ENCODE measurements at places on chromosomes 5 and 9.
A peak's percentile ranks its signal among the peaks of the same experiment; 100 is the strongest.

DNA sequence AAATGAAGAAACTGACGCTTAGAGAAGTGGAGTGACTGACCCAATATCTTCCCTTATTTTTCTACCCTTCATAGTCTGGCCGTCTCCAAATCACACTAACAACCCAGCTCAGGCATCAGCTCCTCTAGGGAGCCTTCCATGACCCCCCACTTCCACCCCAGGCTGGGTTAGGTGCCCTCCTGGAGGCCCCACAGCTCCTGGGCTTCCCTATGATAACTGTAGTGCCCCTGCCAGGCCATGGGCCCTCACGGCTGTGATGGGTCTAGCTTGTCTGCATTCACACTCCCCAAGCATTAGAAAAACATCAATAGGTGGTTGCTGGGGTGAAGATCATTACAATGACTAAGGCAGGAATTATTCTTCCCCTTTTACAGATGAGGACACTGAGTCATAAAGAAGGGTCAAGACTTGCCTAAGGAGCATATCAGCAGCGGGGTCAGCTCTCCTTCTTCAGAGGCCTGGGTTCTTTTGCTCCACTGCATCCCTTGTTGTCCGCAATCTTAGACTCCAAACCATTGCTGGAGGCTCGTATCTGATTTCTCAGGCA is 7.3 kb downstream of the CORO2A start:
- no peak for DNase-seq

- no peak for DNase-seq
Measured at GRCh38 chr5:144779368-144779767, 608.7 kb downstream of the KCTD16 start.

- no peak for DNase-seq
Measured at GRCh38 chr9:124355039-124355940, 60.0 kb downstream of the PSMB7 start.

GRCh38 chr5:158599157-158599556 is 500.6 kb downstream of the EBF1 start:
- DNase-seq = no peak

DNA sequence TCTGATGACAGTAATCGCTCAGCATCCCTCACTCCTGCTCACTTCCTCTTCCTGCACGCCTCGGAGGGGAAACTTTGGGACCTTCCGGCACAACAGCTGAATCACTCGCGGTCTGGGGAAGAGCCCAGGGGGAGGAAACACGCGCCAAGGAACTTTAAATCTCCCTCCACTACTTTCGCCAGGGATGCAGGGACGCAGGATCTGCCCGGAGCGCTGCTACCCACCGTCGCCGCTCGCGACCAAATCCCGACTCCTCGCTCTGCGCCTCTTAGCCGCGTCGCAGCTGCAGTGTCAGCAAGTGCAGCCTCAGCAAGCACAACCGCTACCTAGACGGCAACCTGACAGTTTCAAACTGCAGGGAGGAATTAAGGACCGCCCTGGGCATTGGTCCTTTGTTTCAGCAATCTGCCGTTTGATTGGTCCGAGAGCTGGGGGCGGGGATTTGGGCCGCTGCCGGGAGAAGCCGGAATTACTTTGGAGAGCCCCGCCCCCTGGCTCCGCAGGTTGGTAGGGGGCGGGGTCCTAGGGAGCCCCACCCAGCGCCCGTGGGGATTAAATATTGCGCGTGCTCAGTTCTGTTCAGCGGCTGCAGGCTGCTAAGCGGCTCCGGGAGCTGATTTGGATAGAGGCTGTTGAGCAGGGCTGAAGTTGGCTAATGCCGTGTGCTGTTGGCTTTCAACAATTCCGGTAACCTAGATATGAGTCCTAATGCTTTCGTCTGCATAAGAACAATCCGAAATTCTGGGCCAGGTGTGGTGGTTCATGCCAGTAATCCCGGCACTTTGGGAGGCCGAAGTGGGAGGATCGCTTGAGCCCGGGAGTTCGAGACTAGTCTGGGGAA is at the start of gene POC5:
Gene POC5, minus strand, starts transcription at position 356 of the 841 bp plus-strand sequence. CDS start 4,500 bp downstream, outside the sequence.
- DNase-seq = peak; percentile 94

DNA sequence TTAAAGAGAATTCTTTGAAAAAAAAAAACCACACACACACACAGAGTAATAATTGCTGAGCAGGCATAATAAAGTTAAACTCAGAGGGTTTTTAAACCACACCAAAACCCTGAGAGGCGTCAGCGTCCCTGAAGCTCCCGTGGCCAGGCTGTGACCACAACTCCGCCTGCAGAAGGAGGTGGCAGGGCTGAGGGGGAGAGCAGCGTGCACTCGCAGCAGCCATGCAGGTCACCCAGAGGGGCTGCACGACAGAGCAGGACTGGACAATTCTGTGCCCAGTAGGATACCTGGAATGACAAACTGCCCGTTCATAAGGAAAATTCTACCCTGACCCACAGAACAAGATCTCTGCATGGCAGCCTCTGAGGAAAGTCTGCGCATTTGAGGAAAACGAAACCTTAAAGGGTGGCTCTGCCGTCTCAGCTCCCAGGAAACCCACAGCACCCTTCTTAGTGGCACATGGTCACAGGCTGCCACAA is 44.0 kb downstream of the ROR2 start:
- peak; percentile 21 for DNase-seq

DNA sequence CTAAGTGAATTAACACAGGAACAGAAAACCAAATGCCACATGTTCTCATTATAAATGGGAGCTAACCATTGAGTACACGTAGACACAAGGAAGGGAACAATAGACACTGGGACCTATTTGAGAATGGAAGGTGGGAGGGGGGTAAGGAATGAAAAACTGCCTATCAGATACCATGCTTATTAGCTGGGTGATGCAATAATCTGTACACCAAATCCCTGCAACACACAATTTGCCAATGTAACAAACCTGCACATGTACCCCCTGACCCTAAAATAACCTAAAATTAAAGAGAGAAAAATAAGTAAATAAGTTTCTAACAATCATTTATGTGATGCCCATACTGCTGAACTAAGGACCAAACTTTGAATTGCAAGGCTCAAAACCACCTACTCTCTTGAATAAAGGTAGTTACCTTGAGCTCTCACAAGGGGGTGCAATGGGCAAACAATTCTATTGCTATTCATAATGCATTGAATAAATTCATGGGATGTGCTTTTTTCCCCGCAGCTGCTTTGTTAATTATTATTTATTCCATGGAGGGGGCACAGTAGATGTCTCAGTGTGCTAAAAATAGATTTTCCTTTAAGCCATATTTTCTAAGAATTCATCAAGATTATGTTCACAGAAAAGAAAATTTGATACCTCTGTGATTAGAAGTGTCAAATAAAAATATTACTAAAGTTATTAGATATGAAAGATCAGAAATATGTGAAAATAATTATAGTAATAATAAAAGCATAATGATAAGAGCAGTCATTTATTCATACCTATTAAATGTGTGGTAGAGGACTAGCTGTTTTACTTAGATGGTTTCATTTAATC is 76.2 kb upstream of the PTPN3 start:
- DNase-seq = no peak

GRCh38 chr5:123036391-123037103 is at the start of gene PPIC:
Gene PPIC (minus strand): TSS chr5:123036725. CDS start chr5:123036625, 100 bp downstream.
- DNase-seq = no peak

DNA sequence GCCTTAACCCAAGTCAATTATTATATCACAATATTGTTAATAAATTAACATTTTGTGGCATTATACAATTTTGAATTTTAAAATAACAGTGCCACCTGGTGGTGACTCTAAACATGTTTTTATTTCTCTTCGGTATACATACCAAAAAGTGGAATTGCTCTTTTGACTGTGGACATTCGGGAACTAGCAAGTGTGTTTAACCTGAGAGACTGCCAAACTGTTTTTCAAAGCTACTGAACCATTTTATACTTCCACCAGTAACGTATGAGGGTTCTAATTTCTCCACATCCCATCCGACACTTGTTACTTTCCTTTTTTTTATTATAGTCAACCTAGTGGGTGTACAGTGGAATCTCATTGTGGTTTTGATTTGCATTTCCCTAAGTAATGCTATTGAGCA is 18.3 kb upstream of the HSDL2 start:
- DNase-seq = no peak

- DNase-seq = no peak
Measured at GRCh38 chr5:176784218-176785165, 25.9 kb upstream of the UNC5A start.

DNA sequence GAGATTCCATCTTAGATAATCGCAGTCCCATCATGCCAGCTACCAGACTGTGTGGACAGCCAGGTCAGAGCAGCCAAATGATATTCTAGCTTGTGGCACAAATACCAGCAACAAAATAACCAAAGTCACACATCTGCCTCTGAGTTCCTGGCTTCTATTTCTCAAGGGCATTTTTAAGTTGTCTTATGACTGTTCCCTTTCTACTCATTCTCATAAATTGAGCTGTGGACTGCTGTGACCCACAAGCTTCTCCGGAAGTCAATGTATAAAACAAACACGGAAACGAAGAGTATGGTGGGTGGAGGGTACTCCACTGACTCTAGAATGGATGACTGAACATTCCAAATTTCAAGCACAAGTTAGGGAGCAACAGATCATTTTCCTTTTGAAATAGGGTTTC is 43.9 kb downstream of the PDCD1LG2 start:
- no peak for DNase-seq

GRCh38 chr9:133696071-133696472 is 42.1 kb downstream of the SARDH start:
- no peak for DNase-seq

GRCh38 chr5:180153991-180154390 is 55.0 kb downstream of the RASGEF1C start:
- no peak for DNase-seq

- DNase-seq = no peak
Measured at GRCh38 chr5:133873449-133873848, 95.0 kb downstream of the C5orf15 start.

GRCh38 chr9:81575956-81576355 is 113.4 kb downstream of the TLE1 start:
- DNase-seq = no peak

DNA sequence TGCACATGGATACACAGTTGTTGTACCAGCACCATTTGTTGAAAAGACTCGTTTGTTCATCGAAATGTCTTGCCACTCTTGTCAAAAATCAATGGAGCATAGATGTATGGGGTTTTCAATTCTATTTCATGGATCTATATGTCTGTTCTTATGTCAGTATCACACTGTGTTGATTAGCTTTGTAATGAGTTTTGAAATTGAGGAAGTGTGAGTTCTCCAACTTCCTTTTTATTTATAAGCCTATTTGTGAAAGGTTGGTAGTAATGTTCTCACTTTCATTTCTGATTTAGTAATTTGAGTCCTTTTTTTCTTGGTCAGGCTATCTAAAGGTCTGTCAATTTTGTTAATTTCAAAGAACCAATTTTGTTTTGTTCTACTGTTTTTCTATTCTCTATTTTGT is 26.1 kb downstream of the ZNF510 start:
- no peak for DNase-seq

DNA sequence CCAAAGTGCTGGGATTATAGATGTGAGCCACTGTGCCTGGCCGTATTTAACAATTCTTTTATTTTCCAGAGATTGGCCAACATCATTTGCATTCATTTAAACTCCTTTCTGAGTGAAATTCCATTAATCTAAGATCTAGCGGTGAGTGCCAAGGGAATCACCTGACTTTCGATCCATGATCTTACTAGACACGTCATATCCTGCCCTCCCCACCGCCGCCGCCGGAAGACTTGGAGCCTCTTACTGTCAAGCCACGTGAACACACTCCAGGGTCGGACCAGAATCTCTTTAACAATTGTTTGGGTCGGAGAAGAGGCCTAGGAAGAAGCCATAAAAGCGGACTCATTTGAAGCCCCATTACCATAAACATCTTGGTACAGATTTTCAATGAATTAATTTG is 12.9 kb downstream of the INPP5E start:
- no peak for DNase-seq

DNA sequence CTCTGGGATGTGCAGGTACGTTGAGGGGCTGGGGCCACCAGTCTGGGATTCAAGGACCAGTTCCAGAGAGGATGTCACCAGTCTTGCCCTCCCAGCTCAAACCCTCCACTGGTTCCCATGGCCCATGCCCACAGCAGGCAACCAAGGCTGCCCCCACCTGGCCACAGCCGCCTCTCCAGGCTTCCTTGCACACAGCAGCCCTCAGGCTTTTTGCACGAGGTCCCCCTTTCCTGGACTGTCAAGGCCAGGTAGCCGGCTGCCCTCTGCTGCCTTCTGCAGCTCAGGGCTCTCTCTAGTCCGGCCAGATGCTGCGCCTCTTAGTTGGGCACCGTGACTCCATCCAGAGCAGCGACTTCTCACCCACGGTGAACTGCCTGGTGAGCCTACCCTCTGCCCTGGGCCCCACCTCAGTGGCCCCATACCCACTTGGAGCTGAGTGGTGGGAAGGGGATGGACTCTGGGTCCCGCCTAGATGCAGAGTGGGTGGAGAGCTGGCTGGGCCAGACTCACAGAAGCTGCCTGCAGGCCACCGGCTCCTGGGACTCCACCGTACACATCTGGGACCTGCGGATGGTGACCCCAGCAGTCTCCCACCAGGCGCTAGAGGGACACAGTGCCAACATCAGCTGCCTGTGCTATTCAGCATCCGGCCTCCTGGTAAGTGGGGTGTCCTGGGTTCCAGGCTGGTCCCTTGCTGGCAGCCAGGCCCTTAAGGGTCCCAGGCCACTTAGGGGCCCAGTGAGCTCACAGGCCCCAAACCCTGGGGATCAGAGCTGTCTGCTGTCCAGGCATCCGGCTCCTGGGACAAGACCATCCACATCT is 2.9 kb downstream of the WDR38 start:
- DNase-seq = no peak

GRCh38 chr9:20292002-20292401 is 330.3 kb downstream of the MLLT3 start:
- no peak for DNase-seq

DNA sequence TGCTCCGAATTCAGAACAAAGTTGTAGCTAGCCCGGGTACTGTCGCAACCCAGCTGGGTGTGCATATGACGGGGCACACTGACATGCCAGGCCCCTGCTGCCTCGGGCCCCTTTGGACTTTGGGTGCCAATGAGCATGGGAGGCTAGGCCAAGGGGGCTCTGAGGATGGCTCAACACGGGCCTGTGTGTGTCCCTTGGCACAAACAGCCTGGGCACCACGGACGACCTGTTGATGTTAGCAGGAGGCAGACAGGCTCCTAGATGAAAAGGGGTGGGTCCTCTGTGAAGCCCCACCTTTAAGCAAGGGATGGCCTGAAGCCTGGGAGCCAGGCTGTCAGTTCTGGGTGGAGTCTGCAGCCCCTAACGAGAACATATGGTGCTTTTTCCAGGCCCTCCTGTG is 1688.2 kb downstream of the EFNA5 start:
- no peak for DNase-seq

- DNase-seq = no peak
Measured at GRCh38 chr9:99237356-99237755, 15.3 kb downstream of the SEC61B start.

DNA sequence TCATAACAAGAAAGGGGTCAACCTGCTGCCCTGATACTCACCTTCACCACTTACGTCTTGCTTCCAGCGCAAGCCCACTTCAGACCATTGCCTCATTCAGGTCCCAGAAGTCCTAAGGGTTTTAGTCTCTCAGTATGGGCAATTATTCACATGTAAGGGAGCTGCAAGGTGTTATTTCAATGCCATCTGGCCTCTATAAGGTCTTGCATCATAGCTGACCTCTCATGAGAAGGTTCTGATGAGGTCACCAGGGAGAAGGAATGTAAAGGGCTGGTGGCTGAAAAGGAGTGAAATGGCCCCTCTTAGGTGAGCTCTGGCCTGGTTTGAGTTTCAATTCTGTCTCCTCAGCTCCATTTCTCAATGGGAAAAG is 1.5 kb upstream of the MARCHF3 start:
- DNase-seq = no peak

GRCh38 chr9:15155826-15156225 is 151.2 kb downstream of the TTC39B start:
- DNase-seq = no peak
